ENCODE measurements at places on chromosomes 7 and 10.

DNA sequence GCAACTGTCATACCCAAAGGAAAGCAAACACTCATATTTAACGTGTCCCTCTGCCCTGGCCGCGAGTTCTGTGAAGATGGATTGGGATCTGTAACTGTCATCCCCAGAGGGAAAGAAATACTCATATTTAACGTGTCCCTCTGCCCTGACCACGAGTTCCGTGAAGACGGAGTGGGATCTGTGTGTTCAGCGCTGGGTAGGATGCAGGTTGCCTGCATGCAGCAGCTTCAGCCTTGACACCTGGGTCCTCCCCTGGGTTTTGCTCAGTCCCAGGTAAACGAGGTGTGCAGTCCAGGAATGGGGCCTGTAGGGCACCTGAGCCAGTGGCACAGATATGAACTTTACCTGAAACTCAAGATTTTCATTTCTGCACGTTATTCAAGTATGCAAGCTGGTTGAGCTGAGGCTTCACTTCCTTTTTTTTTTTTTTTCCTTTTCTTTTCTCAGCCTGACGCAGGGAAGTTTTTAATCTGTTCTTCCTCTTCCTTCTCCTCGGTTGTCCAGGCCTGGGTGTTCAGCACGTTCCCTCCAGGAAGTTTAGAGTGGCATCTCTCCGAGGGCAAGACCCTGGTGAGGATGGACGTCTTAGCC, 159.0 kb upstream of the SHH start:
- DNase-seq = no peak

GRCh38 chr7:22561895-22562593, 62.1 kb upstream of the STEAP1B start:
- no peak for DNase-seq

DNA sequence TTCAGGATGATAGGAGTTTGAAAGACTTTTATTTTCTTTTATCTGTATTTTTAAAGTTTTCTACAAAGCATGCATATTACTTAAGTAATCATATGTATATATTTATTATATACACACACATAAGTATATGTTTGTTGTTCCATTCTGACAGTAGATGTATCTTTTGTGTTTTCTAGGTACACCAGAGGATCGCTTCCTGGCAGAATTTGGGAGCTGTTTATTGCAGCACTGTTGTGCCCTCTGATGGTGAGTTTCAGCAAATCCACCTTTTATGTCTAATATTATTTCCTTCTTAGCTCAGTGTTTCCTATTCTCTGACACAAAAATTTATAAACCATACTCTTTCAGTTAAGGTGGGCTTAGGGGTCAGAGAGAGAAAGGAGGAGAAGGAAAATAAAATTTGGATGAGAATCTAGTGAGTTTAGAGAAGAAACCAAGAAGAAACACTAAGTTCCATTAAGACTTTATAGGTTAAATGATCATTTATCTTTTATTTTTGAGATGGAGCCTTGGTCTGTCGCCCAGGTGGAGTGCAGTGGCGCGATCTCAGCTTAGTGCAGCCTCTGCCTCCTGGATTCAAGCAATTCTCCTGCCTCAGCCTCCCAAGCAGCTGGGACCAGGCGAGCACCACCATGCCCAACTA, 59.2 kb upstream of the OIT3 start:
- DNase-seq = peak; percentile 59

DNA sequence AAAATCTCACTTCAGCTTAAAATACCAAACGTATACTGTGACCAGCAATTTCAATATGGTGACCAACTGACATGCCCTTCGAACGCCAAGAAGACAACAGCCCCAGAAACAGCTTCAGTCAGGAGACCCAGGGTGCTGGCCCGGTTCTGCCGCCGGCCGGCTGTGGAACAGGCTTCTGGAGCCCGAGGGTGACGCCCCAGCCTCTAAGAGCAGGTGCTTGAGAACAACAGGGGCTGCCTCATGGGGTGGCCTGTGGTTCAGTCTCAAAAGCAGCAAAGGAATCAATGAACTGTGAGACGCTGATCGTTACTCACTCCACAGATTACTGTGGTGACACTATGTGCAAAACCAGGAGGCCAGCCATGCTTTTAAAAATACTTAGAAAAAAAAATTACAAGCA, 17.3 kb downstream of the GPER1 start:
- DNase-seq = no peak
